ENCODE measurements at places on chromosomes 1 and 21.
A peak's percentile ranks its signal among the peaks of the same experiment; 100 is the strongest.

DNA sequence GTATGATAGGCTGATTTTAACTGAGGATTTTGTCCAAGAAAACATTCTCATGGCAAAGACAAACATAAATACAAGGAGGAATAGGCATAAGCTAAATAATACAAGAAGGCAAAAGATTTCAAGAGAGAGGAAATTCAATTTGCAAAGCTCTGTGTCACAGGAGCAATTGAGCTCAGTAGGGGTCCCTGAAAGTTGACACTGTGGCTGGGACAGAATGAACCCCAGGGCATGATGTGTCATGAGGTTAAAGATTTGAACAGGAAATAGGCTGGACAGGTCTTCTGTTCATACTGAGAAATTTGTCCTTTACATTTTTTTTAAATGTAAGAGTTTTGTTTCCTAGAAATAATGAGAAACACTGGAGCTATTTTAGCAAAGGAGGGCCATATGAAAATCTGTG, 555.4 kb upstream of the NEGR1 start:
- no peak for DNase-seq

DNA sequence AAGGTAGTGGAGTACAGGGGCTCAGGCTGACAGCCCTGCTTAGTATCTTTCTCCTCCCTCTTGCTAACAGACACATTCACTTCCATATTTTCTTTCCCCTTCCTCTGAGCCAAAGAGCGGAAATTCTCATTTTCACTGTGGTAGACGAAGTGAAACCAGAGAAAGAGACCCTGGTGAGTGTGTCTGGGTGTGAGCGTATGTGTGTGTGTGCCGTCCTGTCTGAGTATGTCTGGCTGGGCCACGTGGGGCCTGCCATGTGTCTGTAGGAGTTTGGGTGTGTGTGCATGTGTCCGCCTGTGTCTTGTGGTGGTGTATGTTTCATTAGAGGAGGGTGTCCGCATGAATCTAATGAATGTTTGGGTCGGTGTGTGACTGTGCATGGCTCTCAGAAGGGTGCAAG, 1.7 kb downstream of the COL8A2 start:
- no peak for DNase-seq

- DNase-seq, result peak; percentile 56
Measured at GRCh38 chr21:42381347-42381984, 14.4 kb downstream of the TMPRSS3 start.

DNA sequence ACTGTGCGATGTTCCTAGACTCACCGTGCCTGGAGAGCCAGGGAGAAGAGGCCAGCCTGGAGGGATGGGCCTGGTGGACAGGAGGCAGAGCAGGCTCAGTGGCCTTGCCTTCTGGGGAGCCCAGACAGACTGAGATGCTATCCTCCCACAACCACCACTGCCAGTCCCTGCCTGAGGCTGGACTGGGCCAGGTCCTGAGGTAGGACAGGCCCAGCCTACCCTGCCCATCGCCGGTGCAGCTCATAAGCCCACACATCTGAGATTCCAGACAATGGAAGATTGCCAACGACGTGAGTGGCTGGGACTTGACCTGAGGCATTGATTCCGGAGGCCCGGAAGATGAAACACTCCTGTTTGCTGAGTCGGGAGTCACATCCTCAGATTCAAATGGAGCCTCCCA, 5.8 kb downstream of the CLEC20A start:
- no peak for DNase-seq

GRCh38 chr21:25862596-25862995, 127.8 kb downstream of the GABPA start:
- no peak for DNase-seq

DNA sequence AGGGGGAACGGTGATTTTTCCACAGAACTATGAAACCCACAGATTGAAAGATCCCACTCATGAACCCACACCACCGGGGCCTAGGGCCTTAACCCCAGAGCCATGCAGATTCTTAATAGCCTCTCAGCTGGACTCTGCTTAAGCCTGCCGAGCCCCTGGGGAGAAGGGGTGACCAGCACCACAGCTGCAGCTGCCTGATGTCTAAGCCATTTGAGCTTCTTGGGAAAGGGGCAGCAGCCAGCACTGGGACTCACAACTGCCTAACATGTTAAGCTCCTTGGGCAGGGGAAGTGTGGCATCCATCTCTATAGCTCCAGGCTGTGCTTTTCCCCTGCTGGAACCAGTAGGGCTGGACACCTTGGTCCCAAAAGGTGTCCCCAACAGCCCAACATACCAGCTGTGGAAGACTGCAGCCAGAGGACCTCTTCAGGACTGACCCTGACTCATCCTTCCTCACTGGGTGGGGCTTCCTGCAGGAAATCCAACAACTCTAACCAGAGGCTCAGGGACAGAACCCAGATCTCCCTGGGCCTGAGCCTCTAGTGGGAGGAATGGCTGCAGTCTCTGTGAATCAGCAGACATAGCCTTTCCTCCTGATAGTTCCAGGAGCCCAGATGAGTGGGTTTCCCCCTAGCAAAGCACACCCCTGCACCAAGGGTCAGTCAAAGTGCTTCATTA, 34.6 kb upstream of the FMO3 start:
- no peak for DNase-seq

DNA sequence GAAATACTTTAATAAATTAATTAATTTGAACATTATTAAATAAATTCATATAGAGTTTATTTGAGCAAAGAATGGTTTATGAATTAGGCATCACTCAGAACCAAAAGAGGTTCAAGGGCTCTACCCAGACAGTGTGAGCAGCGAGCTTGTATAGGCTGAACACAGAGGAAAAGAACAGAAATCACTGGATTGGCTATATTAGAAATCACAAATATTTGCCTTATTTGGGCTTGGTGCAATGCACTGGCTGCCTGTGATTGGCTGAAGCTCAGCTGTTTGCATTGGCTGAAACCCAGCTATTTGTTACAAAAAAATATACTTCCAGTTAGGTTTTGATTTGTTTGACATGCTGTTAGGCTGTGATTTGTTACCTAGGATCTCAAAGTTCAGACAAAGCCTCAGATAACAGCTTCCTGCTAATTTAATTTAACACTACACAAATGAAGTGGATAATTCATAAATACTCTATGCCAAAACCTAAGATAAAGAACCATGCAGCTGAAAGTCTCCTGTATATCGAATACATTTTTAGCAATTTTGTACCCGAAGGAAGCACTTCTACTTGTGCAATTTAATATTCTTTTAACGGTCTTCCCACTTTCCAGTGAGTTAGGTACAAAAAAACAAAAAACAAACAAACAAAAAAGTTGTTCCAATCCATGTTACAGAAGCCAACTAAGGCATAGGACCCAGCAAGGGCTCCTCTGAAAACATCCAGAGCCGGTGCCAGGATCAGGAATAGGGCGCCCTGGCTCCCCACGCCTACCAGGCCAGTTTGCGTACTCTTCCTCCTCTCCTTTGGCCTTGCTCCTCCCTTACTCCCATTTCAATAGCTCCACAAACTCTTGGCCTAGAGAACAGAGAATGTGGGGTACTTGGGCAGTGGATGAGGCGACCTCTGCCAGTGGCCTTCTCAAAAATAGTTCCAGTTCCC, 179.1 kb downstream of the DUSP10 start:
- no peak for DNase-seq

- DNase-seq, result no peak
Measured at GRCh38 chr21:34148419-34148804, 75.0 kb downstream of the MRPS6 start.

GRCh38 chr1:6893388-6893787, 108.1 kb downstream of the CAMTA1 start:
- no peak for DNase-seq

DNA sequence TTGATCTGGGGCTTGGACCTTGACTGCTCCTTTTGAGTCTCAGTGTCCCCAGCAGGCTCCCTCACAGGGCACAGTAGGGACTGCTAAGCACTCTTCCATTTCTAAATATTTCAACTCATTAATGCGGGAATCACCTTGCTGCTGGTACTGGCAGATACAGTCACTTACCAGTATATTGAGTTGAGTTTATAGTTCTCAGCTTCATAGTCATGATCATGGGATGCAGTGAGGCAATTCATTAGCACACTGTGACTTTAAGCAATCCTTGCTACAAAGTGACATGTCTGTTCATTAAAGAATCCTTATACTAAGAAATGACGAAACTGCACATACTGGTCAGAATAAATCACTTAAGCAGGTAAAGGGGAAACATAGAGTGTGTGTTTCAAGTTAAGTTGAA, 240.8 kb downstream of the SPATA17 start:
- DNase-seq, result no peak

GRCh38 chr1:15851210-15852035, 3.9 kb downstream of the SPEN start:
- no peak for DNase-seq

- peak; percentile 84 for DNase-seq
Measured at GRCh38 chr1:180586671-180587155, 27.9 kb downstream of the OVAAL start.

GRCh38 chr1:3007298-3008147, 13.7 kb upstream of the ACTRT2 start:
- no peak for DNase-seq

GRCh38 chr1:101217148-101217547, 19.7 kb upstream of the S1PR1 start:
- no peak for DNase-seq

DNA sequence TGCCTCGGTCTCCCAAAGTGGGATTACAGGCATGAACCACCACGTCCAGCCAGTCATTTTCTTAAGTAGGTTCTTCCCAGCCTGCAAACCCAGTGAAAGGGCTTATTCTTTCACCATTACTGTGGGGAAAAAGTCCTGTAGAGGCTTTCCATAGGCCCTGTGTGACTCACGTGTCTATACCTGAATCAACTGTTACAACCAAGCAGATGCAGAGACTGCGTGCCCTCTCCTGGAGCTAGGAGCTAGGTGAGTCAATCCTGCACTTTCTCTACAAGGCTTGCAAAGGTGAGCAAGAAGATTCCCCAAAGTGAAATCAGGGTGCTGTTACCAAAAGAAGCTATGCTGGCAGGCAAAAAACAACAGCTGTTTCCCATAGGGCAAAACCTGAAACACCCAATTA, 13.8 kb upstream of the MPZL1 start:
- DNase-seq, result no peak

DNA sequence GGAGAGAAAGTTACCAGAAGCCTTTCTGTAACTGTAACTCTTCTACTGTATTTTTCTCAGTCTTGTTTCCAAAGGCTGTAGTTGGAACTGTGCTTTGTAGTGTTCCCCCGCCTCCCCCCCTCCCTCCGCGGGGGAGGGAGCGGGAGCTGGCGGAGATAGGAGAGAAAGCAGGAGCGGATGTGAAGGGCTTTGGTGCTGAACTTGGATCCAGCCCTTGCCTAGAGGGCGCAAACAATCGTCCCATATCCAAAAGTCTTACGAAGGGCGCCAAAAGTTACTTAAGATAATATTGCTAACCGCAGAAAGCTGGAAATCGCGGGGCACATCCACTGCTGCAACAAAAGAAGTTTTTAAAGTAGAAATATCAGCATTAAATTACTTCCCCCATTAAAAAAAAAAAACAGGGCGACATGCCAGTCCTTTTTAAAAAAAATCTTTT, 2.4 kb upstream of the NFIA start:
- peak; percentile 84 for DNase-seq

GRCh38 chr1:82783044-82783443, 982.3 kb downstream of the ADGRL2 start:
- no peak for DNase-seq

- DNase-seq, result no peak
Measured at GRCh38 chr1:117177376-117177775, 33.4 kb downstream of the VTCN1 start.

GRCh38 chr1:54274448-54274847, 74.5 kb downstream of the MRPL37 start:
- DNase-seq, result no peak

DNA sequence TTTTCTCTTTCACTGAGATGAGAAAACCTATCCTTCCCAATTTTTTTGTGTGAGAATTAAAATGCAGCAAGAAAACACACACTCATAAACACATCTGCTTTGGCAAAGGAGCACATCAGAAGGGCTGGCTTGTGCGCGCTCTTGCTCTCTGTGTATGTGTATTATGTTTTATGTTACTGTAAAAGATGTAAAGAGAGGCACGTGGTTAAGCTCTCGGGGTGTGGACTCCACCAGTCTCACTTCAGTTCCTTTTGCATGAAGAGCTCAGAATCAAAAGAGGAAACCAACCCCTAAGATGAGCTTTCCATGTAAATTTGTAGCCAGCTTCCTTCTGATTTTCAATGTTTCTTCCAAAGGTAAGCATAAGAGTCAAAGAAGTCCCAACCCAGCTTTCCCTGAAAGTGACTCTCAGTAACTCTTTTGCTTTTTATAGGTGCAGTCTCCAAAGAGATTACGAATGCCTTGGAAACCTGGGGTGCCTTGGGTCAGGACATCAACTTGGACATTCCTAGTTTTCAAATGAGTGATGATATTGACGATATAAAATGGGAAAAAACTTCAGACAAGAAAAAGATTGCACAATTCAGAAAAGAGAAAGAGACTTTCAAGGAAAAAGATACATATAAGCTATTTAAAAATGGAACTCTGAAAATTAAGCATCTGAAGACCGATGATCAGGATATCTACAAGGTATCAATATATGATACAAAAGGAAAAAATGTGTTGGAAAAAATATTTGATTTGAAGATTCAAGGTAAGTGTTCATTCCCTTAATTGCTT, at the start of gene CD2:
Gene CD2 (plus strand): TSS at position 233 of the 780 bp plus-strand sequence. CDS start 63 bp downstream, at position 296.
- no peak for DNase-seq

DNA sequence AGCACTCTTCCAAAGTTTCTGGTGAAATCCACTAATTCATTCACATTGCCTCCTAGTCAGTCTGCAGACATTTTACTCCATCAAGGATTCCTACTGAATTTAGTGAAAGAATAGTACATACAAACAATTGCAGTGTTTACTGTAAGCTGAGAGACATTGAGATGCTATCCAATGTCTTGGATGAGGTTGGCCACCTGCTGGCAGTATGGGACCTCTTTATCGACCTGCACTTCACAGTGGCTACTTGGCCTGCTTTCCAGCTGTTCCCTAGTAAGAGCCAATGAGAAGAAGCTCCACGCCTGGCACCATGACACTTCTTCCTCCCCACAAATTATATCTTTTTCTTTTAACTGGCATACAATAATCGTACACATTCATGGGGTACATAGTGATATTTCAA, 51.5 kb upstream of the LRIF1 start:
- no peak for DNase-seq

DNA sequence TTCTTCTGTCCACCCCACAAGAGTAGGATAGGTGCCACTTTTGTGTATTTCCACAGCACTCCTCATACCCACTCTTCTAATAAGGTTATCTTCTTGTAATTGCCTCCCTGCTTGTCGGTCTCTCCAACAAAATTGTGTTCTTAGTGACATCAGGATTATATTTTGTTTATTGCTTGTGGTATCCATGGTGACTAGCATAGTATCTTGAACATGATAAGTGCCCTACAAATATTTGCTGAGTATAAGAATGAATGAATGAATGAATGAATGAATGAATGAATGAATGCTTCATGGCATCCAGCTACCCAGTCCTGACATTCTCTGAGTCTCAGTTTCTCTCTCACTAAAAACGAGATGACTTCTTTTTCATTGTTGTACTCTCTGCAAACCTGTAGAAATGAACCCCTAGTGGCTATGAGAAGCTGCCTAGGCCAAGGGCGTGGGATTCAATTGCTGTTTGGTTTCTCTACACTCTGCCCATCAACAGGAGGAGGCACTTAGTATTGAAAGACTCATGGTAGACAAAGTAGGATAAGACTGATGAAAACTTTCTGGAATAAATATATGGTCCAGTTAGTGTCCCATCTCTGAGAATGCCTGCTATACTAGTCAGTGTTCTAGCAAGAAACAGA, 121.0 kb downstream of the TMEM53 start:
- no peak for DNase-seq

- peak; percentile 88 for DNase-seq
Measured at GRCh38 chr21:15063814-15064575, 805 bp downstream of the NRIP1 start.

GRCh38 chr1:169451218-169451824, 24.0 kb upstream of the CCDC181 start:
- no peak for DNase-seq

GRCh38 chr1:89833183-89834082, 12.6 kb downstream of the LRRC8D start:
- DNase-seq, result no peak
